CD4-positive, alpha-beta T cell treated with Interferon alpha-2 for 1 hour (primary cell): ENCODE measurements at places on chromosomes 2 and 18.
A peak's percentile ranks its signal among the peaks of the same experiment; 100 is the strongest.

- DNase-seq: no peak
These were observed 354.6 kb upstream of the SETBP1 start for GRCh38 chr18:44325903-44326635.

- DNase-seq: no peak
These were observed 26.3 kb upstream of the TMEM182 start for GRCh38 chr2:102735416-102736109.

DNA sequence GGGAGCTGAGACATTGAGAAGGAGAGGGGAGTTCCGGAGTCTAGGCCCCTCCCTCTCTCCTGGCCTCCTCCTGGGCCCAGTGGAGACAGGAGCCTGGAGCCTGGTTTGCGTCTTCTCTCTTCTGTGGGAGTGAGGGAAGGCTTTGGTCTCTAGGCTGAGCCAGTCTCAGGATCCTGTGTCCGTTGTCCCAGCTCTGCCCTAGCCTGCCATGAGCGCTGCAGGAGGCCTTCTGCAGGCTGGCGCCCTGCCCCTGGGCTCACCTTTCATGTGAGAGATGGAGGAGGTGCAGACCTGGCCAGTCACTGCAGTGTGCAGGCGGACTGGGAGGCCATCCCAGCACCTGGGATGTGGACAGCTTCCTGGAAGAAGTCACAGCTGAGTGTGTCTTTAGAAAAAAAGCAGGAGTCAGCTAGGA is 8.7 kb downstream of the IMPA2 start:
- no peak for DNase-seq

- DNase-seq: no peak
These were observed 305.3 kb downstream of the TMX3 start for GRCh38 chr18:68409576-68409975.

DNA sequence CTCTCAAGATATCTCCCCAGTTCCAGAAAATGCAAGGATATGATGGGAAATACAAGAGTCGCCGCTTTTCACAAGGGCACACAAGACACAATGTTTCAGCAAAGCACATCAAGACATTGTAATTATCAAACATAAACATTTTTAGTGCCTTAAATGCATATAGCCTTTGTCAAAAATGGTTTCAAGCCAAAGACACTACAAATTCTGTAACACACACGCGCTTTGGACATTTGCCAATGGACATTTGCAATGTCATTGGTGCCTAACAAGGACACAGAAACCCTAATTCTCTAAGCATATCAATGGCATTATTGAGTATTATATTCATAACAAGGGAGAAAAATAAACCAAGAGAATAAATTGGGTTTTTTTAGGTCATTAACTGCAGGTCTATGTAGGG is 16.1 kb downstream of the ADD2 start:
- DNase-seq: no peak

GRCh38 chr2:54059504-54059903 is 55.9 kb upstream of the ACYP2 start:
- DNase-seq: no peak

DNA sequence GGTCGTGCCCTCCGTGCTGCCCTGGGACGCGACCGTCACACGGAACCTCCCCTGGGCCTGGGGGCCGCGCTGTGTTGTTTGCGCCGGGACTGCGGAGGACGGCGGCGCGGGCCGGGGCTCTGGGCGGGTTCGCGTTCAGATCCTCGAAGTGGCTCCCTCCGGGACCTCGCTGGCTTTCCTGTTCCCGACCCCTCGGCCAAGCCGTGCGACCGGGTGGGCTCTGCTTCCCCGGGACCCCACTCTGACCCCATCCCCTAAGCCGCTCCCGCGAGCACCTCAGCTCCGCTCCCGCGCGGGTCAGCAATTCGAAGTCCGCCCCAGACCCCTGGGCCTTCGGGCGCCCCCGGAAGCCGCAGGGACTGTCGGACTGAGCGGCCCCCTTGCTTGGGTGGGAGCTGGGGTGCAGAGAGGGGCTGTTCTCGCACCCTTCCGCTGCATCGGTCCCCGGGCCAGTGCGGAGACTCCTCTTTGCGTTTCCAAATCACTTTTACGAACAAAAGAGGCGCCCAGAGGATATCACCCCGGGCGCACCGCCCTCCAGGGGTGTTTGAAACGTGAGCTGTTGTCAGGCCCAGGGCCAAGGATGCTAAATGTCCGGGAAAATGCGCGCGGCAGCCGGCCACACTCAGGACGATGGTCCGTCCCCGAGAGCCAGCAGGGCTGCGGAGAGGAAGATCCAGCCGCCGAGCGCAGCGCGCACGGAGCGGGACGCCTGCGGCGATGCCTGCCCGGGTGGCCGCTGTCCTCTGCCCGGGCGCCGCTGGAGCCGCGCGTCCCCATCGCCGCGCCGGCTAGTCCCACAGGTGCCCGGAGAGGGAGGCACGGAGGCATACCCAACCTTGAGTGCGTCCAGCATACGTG is 73.5 kb downstream of the ZCCHC2 start:
- no peak for DNase-seq

- no peak for DNase-seq
These were observed 227.7 kb downstream of the RPIA start for GRCh38 chr2:88919087-88919738.

DNA sequence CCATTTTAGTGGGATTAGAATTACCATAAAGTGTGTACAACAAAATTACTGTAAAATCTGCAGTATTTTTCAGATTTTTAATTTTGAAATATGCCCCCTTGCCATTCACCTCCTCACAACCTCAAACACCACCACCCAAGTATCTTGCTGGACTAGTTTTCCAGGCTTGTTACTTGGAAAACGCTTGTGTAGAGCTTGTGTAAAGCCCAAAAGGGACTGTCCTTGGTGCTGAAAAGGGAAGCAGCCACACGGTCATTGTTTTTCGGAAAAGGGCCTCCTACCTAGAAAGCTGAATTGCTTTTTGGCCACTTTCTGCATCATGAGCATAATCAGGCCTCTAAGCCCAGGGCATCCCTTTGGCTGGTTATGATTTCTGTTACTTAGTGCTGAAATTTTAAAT is 563.4 kb downstream of the LRRTM4 start:
- DNase-seq: no peak

GRCh38 chr2:237538001-237538720 is 28.2 kb upstream of the PRLH start:
- no peak for DNase-seq

DNA sequence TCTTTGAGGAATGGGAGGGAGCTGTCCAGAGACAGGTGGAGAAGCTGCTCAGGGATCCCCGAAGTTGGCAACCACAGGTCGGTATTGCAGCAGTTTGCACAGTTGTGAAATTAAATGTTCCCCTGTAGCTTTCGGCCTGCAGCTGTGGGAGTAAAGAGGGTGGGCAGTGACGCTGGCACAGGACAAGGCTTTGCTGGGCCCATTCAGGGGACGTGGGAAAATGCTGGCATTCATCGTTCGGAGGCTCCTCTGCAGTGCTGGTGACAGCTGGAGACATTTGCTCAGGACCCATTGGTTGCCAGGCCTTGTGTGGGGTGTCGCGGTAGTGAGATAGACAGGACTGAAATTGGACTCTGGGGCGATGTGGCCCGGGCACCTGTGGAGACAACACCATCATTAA is 173.7 kb downstream of the MYCN start:
- no peak for DNase-seq

- no peak for DNase-seq
These were observed 8.3 kb upstream of the KLF11 start for GRCh38 chr2:10035053-10035422.

DNA sequence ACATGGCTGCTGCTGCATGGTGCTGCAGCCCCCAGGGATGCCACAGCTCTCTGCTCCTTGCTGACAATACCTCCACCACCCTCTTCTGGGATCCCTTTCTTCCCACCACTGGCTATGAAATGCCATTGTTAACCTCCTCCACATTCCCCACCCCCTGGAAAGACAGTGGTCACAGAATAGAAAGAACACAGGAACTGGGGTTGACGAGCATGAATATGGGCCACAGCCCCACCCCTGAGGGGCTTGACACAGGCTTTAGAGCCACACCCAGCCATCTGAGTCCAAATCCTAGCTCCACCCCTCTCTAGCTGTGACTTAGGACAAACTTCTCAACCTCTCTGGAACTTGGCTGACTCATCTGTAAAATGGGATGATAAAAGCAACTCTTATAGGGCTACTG is 47.3 kb downstream of the TMEM163 start:
- DNase-seq: peak; percentile 48

DNA sequence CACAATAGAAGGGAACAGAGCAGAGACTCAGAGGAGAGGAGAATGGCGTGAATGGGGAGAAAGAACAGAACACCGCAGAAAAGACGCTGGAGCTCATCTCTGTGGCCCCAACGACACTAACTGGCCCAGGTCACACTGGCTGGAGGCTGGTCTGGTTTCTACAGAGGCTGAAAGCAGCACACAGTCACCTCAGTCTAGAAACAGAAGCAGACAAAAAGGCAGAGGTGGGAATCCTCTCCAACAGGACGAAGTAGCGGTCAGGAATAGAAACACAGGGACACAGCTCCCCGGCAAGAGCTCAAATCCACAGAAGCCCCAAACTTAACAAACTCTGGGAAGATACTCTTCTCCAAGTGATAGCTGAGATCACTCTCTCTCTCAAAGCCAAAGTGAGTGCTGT is 9.2 kb downstream of the SLC66A2 start:
- DNase-seq: no peak

- DNase-seq: no peak
These were observed 6.5 kb downstream of the GLS start for GRCh38 chr2:190887089-190887488.

DNA sequence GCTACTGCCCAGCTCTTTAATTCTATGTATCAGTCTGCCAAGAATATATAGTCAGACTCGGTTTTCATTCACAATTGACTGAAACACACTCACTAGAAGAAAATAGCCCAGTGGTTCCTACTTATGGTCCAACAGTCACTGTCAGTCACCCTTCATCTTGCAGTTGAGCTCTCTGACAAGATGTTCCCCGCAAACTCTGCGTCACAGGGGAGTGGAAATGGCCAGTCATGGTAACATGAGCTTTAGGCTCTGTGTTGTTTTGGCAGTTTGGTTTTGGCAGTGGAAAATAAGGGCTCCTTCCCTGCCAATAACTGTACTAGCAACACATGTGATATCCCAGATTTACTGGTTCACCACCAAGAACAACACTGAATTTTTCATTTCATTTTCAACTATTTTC is 122.5 kb downstream of the PRPF40A start:
- DNase-seq: no peak

GRCh38 chr2:159612255-159612901 is 4.0 kb downstream of the BAZ2B start:
- no peak for DNase-seq

DNA sequence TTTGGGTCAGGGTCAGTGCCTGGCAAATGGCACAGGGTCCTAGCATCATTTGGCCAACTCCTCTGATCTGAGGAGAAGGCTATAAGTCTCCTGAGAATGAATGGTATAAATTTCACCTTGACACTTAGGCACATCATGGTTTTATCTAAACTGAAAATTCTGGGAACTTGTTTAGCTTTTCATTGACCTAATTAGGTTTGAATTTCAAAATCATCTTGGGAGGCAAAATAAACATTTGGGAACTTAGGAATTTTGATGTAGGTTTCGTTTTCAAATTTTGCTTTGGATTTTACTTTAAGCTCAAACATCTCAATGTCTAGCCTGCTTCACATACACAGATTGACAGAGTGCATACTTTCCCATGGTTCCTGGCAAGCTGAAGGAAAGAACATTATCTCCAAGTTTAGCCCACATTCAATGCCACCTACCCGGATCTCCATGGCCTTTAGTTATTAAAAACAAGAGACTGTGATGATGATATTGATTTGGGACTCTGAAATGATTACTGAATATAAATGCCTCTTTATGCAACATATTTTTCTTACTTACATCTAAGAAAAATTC is 44.5 kb downstream of the MYOM1 start:
- no peak for DNase-seq

- no peak for DNase-seq
These were observed 23.7 kb upstream of the PTPN4 start for GRCh38 chr2:119736021-119736420.

GRCh38 chr2:134231965-134232340 is 21.9 kb upstream of the MGAT5 start:
- DNase-seq: no peak

DNA sequence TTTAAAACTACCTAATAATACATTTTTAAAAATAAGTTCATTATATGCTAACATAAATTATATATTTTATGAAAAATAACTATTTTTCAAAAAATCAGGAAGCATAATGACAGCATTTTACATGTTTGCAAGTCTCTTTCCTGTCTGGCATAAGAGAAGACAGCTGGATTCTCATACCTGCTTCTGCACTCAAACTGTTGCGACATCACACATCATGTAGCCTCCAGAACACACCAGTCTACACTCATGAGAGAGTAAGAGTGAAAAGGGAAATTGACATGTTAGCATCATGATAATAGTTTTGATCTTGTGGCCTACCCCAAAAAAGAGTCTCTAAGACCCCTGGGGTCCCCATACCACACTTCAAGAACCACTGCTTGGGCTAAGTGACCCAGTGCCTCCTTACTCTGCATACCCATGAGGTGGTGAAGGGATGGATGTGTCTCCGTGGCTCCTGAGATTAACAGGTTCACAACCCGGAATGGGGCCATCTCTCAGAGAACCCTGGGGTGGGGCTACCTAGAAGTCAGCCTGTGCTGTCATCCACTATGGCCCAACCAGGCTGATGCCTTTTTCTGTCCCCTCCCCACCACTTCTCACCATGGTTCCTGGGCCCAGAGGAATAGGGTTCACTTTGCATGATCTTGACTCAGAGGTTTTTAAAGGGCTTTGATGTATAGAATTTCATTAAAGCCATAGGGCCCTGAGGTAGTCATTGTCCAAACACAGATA is 102.6 kb upstream of the DAPL1 start:
- no peak for DNase-seq

DNA sequence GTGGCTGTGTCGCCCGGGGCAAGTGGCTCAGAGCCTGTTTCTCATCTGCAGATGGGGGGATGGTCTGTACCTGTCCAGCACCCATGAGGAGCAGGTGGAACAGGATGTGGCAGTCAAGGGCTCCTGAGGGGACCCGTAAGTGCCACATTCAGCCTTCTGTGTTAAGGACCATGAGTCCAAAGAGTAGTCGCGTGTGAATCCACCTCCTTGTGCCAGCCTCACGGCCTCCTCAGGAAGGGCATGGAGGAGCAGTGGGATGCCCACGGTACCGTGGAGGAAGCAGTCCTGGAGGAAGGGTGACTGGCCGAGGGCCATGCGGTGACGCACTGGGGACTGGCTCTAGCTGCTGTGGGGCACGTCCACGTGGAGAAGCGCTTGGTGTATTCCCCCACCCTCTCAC is 61.1 kb downstream of the ODC1 start:
- no peak for DNase-seq

DNA sequence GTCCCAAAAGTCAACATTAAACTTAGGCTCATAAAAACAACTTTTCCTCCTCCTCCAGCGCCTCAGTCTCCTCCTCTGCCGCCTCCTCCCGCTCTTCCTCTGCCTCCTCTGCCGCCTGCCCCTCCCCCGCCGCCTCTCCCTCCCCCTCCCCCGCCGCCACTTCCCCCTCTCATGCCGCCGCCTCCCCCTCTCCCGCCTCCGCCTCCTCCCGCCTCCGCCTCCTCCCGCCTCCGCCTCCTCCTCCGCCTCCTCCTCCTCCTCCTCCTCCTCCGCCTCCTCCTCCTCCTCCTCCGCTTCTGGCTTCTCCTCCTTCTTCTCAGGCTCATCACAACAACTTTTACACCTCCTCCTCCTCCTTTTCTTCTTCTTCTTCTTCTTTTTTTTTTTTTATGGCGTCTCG is 599.9 kb downstream of the TMEM182 start:
- no peak for DNase-seq

- no peak for DNase-seq
These were observed 215.3 kb upstream of the GULP1 start for GRCh38 chr2:188076149-188077056.

GRCh38 chr18:38688416-38688815 is 1122.8 kb upstream of the CELF4 start:
- DNase-seq: no peak
